HCT116 (cell line): ENCODE measurements at places on chromosomes 16 and 17.

DNA sequence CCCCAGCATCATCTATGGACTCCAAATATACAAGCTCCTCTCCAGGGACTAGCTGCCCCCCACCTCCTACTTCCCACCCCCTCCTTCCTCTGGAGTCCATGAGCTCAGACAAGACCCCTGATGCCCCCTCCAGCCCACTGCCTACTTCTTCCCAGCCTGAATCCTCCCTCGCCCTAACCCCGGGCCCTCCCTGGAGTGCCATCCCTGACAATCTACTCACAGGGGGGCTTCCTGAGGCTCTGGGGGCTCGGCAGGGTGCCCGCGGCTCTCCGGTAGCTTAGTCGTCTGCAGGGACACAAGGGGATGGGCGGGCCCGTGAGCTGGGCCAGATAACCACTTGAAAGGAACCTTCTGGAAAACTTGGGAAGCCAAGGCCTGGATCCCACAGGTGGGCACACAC lies 15.1 kb downstream of the MPP3 start:
- DNase-seq = no peak

DNA sequence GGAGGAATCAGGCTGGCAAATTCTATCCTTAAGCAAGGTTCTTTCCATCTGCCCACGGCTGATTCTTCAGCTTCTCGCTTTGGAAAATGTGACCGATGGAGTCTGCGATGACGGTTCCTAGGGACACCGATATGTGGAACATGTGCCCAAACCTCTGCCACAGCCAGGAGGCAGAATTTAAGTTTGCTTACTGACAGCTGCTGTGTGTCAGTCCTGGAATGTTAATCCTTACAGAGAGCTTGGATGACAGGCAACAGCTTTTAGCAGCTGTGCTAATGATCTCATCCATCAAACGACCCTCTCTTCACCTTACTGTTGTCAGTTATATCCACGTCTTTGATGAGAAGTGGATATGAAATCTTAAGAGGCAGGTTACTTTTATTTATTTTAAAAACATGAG lies 11.4 kb upstream of the MYH13 start:
- DNase-seq = no peak

- no peak for DNase-seq
These were observed 36.0 kb downstream of the NKD1 start for GRCh38 chr16:50584033-50584722.

GRCh38 chr16:13510425-13511151 lies 409.4 kb upstream of the ERCC4 start:
- DNase-seq = no peak
